ENCODE measurements at places on chromosomes 1 and 21.
A peak's percentile ranks its signal among the peaks of the same experiment; 100 is the strongest.

DNA sequence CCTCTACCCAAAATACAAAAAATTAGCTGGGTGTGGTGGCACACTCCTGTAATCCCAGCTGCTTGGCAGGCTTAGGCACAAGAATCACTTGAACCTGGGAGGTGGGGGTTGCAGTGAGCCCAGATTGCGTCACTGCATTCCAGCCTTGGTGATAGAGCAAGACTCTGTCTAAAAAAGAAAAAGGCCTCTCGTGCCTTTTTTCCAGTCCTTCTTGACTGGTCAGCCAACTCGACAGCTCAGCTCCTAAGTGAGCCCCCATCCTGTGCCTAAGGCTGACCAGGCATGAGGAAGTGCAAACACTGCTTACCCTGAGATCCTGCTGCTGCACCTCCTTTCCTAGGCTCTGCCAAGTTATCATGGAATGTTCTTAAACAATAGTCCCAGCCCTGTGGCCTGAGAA lies 10.1 kb upstream of the PROK1 start:
- no peak for DNase-seq

GRCh38 chr1:4422504-4423289 lies 231.7 kb upstream of the AJAP1 start:
- no peak for DNase-seq

DNA sequence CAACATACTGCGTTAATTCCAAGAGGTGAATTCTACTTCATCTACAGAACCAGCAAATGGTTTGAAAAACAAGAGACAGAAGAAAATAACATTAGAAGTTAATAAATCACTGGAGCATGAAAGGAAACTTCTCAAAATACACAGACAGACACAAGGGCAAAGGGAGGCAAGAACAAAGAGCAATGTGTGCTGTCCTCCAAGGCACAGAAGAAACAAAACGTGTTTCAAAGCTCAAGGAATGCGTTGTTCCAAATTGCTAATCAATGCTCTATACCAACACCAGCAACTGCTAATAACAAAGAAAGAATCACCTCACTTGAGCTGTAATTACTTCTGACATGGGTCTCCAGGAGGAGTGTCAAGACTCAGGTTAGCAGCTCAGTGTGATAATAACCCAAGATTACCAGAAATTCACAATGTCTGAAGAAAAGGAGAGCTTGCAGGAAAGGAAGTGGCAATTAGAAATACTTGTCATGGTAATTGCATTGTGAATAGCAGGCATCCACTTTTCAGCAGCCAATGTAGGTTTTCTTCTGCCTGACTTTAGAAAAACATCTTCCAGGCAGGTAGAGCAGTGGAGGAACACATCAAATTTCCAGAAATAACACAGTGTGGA lies 175.4 kb downstream of the SEC16B start:
- DNase-seq: no peak

GRCh38 chr1:203130358-203130985 lies 2.9 kb downstream of the ADORA1 start:
- no peak for DNase-seq

GRCh38 chr1:111436726-111437125 lies 9.2 kb upstream of the OVGP1 start:
- DNase-seq: no peak

DNA sequence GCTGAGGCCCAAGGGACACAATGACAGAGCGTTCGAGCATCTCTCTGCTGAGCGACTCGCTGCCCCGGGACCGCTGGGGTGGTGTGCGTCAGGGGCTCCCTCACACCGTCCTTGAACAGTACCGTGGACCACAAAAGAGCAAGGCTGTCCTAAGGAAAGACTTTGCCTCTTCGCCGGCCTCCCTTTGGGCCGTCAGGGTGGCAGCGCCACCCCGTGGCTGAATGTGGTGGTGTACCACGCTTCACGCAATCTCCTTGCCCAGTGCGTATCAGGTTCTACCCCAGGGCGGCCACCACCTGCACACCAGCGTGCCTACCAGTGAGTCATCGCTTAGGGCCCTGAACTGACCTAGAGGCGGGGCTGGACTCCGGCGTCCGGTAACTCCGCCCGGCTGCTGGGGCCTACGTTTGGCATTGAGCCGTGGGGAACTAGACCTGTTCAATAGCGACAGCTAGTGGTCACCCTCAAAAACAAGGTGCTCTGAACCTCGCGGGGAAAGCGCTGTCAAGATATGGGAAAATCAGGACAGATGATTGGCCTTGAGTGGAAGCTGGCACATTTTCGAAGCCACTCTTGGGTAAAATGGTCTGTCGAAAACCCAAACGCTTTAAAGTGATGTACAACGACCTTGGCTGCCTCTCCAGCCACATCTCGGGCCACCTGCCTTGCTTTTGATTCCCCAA lies 8.1 kb upstream of the TRAF3IP3 start:
- peak; percentile 85 for DNase-seq

GRCh38 chr1:212060632-212061472 lies 25.3 kb downstream of the DTL start:
- no peak for DNase-seq

DNA sequence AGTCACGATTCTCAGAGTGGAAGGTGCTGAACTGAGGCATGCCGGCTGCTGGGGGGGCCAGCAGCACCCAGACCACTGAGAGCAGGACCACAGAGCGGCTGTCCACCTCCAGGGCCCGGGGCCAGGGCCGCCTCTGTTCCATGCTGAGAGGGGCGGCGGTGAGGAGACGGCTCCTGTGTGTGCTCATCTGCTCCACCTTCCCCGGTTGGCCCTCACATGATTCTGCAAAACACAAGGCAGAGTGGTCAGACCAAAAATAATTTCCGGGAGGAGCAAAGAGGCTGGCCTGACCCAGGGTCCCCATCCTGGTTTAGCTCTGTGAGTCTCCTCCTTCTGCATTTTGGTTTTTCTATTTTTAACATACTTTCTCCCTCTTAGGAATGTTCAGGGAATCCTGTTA lies 26.4 kb downstream of the PLXNA2 start:
- DNase-seq: no peak

- DNase-seq: no peak
Measured at GRCh38 chr1:228219245-228219961, 11.6 kb downstream of the OBSCN start.

- peak; percentile 15 for DNase-seq
Measured at GRCh38 chr1:226882631-226883409, 12.4 kb downstream of the PSEN2 start.

DNA sequence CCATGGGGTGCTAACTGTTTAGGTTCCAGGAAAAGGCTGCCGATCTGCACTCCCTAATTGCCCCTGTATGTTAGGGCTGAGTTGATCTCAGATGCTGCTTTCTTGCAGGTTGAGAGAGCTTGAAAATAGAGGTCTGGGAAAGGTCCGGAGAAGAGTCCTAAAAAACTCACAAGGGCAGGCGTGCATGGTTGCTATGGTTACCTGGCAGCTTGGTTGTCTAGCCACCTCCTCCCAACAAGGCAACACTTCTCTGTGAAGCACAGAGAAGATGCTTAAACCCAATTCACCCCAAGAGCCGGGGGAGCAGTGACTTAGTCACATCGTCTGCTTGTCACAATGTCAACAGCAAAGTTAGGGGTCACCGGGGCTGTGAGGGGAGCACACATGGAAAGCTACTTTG lies 31.0 kb upstream of the LRRC52 start:
- DNase-seq: no peak

DNA sequence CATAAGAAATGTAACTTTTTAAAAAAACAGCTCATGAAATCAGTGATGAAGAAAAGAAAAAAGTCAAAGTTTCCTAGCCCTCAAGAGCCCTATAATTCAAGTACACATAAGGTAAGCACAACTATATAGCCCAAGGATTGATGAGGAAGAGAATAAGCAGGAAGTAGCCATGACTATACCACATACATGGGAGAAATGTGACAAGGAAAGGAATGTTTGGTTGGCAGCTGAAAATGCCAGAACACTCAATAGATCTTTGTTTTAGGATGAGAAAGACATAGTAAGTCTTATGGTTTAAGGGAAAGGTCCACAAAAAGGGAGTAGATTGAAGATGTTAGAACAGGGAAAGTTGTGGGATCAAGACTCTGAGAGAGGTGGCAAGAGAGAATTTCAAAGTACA lies 5.7 kb downstream of the DOCK7 start:
- DNase-seq: no peak

- peak; percentile 68 for DNase-seq
Measured at GRCh38 chr1:116763787-116764465, 9.7 kb downstream of the CD2 start.

DNA sequence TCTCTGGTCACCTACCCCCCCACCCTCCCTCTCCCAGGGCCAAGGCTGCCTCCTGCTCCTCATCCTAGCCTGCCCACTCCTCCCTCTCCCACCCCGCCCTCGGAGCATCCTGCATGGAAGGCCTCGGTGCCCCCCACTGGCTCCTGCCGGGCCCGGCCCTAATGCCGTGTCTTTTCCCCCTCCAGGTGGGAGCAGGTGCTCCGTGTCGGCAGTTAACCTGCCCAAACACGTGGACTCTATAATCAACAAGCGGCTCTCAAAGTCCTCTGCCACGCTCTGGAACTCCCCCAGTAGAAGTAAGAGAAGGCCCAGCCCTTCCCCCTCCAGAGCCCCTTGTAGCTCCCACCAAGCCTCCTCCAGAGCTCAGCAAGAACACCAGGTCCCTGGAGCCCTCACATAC lies 18.8 kb downstream of the MAP7D1 start:
- DNase-seq: no peak

DNA sequence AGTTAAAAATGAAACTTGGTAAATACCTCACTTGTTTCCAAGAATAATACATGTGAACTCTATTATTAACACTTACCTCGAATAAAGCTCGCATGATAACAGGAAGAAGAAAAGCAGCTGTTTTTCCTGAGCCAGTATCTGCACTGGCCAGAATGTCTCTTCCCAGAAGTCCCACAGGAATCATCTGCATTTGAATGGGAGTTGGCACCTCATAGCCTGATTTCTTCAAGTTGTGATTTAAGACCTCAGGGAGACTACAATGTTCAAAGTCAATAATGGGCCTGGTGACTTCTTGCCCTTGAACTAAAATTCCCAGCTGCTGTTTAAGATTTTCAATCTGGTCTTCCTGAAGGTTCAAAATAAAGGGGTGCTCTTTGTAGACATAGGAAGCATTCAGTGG lies 3.8 kb downstream of the DDX59 start:
- DNase-seq: no peak

GRCh38 chr1:228398741-228399461 lies 7.7 kb downstream of the TRIM11 start:
- DNase-seq: no peak

DNA sequence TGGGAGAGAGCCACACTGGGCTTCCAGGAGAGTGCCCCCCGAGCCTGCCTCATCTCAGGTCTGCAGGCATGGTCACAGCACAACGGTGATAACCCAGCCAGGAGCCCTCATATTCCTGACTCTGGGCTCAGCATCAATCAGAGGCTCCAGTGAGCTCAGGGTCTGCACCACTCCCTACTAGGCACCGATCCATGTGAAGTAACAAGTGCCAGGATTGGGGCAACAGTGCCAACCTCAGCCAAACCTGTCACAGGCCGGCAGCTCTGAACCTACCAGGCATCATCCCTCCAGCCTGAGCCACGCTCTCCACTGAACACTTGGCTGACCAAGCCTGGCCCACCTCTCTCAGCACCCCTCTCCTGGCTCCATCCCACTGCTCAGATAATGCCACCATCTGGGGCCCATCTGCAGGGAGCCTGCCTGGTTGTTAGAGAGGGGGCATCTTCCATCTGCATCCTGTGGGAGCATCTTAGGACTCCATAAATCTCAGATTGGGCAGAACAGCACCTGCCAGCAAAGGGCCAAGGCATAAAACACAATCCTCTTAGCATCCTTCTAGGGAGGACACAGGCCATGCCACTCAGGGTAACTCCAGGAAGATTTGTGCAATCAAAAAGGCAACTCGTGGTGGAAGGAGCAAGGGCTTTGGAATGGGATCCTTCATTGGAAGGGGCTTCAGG lies 213.7 kb upstream of the CSF3R start:
- no peak for DNase-seq

- no peak for DNase-seq
Measured at GRCh38 chr1:107687849-107688753, 276.9 kb downstream of the VAV3 start.

- DNase-seq: no peak
Measured at GRCh38 chr1:116545359-116545705, 25.5 kb downstream of the CD58 start.

GRCh38 chr1:23196627-23197328 lies 20.5 kb downstream of the HTR1D start:
- no peak for DNase-seq

DNA sequence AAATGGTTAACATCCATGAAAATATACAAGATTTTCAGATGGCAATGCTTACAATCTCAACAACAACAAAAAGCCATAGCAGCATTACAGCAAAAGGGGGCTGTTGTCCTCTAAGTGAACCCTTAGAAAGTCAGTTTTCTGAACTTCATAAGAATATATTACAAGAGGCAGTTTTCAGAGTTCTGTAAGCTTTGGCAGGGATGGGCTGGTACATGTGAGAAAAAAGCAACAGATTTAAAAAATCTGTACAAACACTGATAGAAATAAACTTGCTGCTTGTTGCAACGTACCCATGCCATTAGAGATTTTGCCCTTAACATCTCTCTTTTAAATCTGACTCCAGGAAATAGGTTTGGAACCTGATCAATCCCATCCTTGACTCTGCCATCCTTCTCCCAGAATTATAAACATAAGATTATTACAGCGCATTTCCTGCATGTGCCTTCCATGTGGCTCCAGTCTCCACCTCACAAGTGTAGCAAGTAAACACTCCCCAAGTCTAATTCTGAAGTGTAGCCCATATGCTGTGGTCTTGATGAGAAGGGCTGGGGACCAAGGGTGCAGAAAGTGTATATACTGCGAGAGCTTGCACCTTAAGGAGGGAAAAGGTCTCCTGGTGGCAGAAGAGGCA lies 101.4 kb upstream of the TSPAN2 start:
- no peak for DNase-seq

DNA sequence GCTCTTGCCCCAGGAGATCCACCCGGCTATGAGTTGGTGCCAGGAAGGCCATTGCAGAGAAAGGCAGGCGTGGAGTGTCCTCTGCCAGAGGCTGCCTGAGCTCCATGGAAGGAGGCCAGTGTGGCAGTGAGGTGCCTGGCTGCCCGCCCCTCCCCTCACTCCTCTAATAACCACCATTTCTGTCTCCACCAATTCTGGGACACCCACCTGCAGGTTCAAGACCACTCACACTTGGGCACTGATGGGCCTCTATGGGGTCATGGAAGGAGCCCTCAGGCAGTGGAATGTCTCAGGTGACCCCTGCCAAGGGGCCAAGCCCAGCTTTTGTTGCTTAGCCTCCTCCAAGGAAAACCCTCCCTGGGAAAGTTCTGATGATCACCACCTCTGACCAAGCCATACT lies 731.6 kb downstream of the MATN1 start:
- DNase-seq: no peak
